Spinal cord (tissue), 10 donors: ENCODE measurements at places on chromosomes 7 and 10. TPM values are rescaled to one million over a fixed set of nuclear protein-coding genes. Genes with fewer than 3 reads are reported as not detected.
A peak's percentile ranks its signal among the peaks of the same experiment; 100 is the strongest.

DNA sequence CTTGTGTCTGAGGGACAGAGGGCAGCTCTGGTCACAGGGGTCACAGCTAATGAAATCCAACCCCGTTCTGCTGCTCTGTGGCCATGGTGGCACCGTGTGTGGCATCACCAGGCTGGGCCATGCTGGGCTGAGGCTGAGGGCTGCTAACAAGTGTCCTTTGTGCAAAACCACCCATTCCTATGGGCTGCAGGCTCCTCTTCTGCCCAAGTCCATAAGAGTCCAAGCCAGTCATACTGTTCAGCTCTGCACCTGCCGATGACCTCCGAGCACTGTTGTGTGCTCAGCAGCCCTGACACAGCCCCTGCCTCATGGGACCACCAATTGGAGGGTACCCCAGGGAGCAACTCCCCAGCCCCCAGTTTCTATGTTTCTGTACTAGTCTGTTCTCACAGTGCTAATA, 133.1 kb downstream of the WDR11 start:
- DNase-seq = no peak

DNA sequence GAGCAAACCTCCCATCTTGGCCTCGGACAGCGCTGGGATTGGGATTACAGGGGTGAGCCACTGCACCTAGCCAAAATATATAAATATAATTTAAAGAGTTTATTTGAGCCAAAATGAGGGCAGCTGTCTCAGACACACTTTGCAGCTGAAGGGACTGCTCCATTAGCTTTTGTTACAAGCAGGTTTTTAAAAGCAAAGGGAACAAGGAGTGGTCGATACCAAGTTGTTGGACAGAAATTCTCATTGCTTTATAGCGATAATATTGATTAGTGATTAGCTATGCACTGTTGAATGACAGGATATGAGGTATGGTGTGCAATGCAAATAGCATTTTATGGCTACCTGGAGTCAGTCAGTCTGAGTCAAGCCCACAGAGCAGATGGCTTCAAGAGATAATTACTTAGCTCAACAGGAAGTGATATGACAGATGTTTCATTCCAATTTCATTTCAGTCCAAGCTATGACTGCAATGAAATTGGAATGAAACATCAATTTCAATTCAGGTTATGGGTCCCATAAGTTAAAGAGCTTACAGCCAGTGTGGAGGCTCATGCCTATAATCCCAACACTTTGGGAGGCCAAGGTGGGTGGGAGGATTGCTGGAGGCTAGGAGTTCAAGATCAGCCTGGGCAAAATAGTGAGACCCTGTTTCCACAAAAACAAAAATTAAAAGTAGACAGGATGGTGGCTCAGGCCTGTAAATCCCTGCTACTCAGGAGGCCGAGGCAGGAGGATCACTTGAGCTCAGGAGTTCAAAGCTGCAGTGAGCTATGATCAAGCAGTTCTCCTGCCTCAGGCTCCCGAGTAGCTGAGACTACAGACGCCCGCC, 23.1 kb downstream of the TYW1 start:
- no peak for DNase-seq

DNA sequence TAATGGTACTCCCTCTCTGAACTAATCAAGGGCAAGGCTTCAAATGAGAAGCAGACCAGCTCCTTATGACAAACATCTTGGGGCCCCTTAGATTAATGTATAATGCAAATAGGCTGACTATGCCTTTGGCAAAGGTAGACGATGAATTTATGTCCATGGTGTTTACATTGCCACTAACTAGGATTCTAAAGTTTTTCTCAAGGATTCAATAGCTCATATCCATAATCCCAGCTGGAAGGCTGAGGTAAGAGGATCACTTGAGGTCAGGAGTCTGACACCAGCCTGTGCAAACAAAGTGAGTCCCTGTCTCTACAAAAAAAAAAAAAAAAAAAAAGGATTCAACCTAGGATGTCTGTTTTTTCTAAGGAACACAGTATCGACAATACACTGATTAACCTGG, 96.5 kb downstream of the ORC5 start:
- DNase-seq = no peak

- no peak for DNase-seq
Observed at GRCh38 chr7:155166108-155166507, 96.0 kb downstream of the HTR5A start.

DNA sequence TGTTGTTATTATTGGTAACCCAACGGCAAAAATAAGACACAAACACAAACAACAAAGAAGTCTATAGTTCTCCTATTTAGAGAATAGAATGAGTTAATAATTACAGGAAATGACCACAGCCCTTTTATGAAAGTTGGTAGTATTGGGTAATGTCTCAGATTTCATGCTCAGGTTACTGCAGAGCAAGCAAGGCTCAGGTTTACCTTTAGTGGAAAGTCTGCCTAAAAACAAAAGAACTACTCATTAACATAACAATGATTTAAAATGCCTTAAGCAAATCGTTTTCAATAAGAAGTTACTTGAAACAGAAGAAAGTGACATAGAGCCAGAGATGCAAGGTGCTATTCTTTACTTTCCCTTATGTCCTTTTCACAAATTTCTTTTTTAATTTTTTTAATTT, 441.2 kb downstream of the PLXDC2 start:
- DNase-seq = no peak

GRCh38 chr7:97871659-97872024, 566 bp downstream of the ASNS start:
- peak; percentile 35 for DNase-seq

GRCh38 chr7:106793015-106793975, 71.8 kb upstream of the PIK3CG start:
- no peak for DNase-seq

DNA sequence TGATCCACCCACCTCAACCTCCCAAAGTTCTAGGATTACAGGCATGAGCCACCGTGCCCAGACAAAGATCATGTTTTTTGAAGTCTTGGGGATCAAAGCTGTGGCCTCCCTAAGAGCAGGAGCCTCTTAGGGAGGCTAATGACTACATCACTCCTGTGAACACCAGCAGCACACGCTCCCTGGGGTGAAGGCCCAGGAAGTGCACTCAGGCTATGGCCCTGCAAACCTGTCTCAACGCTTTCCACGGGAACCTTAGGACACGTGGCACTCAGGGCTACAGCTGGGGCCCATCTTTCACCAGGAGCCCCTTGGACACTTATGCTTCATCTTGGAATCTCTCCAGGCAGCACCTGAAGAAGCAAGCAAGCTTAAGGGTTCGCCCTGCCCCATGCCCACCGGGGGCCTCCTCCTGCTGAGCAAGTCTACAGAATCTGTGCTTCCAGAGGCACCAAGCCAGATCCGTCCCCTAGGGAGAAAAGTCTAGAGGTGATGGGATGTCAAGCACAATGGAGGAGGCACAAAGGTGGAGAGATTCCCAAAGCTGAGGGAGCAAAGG, 18.4 kb downstream of the VSTM4 start:
- DNase-seq = no peak

DNA sequence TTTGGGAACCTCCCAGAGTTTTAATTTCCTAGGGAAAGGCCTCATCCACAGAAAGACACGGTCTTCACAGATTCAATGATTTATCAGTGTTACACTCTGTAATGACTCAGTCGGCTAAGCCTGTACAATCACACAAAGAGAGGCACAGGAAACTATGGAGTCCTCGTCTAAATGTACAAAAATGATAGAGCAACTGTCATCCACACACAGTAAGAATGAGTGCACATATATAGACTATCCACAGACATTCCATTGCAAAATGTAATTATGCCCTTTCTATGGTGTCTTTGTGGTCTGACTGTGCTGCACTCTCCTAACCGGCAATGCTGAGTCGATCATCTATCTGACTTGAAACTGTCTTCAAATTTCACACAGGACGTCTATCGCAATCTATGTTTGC, 3.5 kb upstream of the NAMPT start:
- no peak for DNase-seq

- no peak for DNase-seq
Observed at GRCh38 chr10:96991313-96991841, 159.3 kb downstream of the LCOR start.

GRCh38 chr10:23325132-23325531, 19.5 kb downstream of the C10orf67 start:
- DNase-seq = no peak

DNA sequence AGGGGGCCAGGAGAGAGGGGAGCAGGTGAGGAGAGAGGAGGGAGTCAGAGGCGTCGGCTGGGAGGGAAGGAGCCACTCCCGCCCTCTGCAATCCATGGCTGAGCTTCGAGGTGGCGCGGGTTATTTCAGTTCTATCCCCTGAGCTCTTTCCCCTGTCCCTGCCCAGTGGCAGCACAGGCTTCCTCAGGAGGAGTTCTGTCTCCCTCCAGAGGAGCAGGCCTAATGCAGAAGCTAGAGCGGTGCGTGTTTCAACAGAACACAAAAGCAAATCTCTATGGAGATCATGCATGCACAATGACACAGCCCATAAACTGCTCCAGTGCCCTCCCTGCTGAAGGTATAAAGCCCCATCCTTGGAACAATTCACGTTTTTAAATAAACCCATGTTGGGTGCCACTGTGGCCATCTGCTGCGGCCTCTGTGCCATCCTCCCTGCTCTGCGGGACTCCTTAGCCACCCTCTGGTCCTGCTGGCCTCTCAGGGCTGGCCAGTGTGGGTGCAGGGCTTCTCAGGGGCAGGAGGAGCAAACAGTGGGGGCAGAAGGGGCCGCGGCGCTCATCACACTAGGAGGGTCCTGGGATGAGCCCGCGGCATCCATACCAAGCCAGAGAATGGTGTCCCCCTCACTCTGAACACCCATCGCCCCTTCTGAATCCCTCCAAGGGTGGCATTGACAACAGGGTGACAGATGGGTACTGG, 192.6 kb upstream of the LYZL2 start:
- no peak for DNase-seq

DNA sequence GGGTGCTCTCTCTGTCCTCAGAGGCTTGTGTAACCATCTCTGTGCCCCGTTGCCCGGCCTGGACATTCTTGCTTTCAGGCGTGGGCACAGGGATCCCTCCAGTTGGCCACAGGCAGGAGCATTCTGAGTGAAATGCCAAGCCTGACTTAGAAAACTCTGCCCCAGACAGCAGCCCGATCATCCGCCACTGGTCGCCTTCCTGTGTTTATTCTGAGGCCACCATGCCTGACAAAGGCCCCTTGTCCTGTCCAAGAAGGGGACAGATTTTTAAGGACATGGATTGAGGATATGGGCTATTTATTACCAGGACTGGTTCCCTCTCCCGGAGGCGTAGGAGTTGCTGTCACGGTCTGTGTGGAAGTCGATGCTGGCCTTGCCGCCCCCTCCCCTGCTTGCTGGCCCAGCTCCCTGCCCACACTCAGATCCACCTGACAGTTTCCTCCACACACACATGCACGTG, 54.3 kb downstream of the SPOCK2 start:
- DNase-seq = no peak

GRCh38 chr10:75740541-75740940, 309.1 kb downstream of the LRMDA start:
- no peak for DNase-seq

DNA sequence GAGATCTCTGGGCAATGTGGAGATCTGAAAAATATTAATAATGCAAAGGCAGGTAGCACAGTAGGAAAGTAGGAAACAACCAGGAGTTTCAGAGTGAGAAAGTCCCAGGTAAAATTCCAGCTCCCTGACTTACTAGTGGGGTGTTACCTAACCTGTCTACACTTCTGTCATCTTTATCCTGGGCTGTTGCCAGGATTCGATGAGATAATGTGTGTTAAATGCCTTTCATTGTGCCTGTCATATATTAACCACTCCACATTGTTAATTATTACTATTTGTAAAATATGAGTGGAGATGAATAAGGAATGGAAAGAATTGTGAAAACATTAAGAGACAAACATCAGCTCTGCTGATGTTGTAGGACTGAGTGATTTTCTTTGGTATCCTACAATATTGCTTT, 50.0 kb upstream of the FRMD4A start:
- DNase-seq = no peak

- no peak for DNase-seq
Observed at GRCh38 chr10:3710764-3711163, 74.2 kb downstream of the KLF6 start.

GRCh38 chr7:27160145-27160545, 3.7 kb upstream of the HOXA7 start:
- DNase-seq = no peak

DNA sequence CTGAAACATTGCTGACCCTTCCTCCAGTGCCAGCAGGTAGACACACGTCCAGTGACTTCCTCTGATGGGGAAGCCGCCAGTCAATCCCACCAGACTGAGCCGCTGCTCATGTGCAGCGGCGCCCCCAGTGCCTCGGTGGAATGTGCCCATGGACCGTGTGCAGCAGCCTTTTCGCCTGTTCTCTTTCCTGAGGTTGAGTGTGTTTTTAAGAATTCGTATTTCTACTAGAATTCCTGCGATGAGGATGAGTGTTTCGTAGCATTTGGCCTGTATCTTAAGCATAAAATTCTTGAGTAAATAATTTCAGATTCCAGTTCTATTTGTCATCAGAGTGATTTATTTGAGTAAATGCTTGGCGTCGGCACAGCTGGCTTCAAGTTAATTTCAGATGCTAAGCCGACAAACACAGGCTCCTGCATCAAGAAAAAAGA, 35.4 kb downstream of the BNIP3 start:
- no peak for DNase-seq

GRCh38 chr7:128993419-128993818, 55.7 kb downstream of the IRF5 start:
- no peak for DNase-seq

DNA sequence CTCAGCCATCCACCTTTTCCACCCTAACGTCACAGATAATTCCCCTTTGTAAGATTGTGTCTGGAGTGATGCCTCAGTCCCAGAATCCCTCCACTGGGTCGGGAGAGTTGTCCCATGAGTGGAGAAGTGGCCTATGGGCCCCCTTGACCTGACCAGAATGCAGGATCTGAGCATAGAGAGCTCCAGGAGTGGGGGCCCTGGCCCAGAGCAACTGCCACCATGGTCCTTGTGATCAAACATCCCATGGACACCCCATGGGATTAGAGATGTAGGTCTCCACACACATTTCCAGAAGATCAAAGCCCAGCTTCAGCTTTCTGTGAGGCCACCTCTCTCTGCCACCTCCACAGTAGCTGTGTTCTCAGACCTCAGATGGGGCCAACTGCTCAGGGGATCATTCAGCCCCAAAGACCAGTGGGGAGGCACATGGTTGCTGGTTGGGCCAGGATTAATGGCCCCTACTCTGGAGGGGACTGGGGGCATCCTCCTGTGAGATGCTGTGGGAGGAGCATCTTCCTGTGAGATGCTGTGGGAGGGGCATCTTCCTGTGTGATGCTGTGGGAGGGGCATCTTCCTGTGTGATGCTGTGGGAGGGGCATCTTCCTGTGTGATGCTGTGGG, 28.5 kb upstream of the DPYSL4 start:
- DNase-seq = no peak

DNA sequence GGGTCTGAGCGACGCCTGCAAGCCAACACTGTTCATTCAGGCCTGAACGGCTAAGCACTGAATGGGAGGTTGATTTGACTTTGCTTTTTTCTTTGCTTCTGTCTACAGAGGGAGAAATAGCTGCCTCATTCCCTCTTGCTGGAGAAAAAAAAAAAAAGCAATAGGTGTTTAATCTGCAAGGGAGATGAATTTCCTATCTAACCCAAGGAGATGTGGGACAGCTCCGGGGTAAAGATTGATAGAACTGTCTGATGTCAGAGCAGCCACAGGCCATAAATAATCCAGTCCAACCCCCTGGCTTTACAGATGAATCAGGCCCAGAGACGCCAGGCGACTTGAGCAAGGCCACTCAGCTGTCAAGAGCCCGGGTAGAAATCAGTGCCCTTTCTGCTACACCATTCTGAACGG, 168.0 kb downstream of the ARHGAP12 start:
- no peak for DNase-seq

The SYNPO2L gene
- polyA plus RNA-seq = 0.54 TPM

The OTUD1 gene
- 12.4 TPM for polyA plus RNA-seq

The SPDYE9 gene
- polyA plus RNA-seq = 0.36 TPM

The CPA2 gene
- 0.35 TPM for polyA plus RNA-seq

The GIMAP4 gene
- 14.8 TPM for polyA plus RNA-seq

The CYP17A1 gene
- polyA plus RNA-seq = 0.66 TPM

The SNX13 gene
- polyA plus RNA-seq = 27.9 TPM

The RET gene
- polyA plus RNA-seq = 36.4 TPM
